Trophoblast cell (in vitro differentiated cells and primary cell): ENCODE measurements at places on chromosomes 1 and 21.

DNA sequence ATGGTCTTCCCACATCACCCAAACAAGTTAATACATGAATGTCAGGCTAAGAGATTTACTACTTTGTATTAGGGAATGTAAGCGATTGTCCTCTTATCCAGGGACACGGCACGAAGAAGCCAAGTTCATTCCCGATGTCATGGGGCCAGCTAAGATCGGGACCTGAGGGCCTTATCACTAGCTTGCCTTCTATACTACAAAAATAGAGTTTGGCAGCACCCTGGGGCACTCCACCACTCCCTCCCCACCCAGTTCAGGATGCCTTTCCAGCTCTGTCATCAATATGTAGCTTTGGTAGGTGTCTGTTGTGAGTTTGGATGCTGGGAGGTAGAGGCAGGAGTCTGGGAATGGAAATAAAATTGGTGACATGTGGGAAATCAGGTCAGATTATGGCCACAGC, 197.5 kb downstream of the ATG4C start:
- no peak for DNase-seq
- no peak overlapping the region for H3K27ac ChIP-seq
- H3K4me3 ChIP-seq = no peak overlapping the region
- no peaks in the 10 kb centered on the region for H3K27me3 ChIP-seq
- no peaks in the 10 kb centered on the region for H3K4me1 ChIP-seq

DNA sequence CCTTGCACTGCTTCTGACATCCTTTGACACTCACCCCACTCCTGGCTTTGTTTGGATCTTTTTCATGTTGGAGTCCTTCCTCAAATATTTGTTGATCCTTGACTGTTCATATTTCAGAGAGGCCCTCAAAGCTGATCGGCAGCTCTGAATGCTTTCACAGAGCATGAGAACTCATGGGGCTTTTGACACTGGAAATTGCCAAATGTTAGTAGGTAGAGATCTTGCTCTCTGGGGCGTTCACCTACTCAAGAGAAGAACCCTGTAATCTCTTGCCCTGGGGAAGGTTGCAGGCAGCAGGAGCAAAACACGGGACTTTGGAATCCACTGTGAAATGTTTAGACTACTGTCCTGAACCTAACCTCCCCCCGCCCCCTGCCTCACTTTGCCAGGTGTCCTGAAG, 67.4 kb upstream of the STUM start:
- no peaks in the 10 kb centered on the region for H3K4me1 ChIP-seq
- H3K27ac ChIP-seq = no peak overlapping the region
- H3K4me3 ChIP-seq = no peak overlapping the region

DNA sequence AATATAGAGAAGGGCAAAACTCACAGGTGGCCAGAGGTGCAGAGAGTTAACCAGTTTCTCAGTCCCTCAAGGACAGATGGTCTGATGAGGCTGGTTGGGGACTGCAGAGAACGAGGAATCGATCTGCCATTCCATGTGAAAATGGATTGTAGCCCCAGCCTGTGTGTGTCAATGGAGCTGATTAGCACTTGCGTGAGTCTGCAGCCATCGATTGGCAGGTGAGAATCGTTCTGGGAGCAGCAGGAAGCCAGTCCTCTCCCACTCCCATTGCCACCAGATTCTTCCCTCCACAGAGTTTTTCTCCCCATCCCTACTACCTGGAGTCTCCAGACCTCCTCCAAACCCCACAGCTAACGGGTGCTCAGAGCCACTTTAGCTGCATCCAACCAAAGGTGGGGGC, 18.3 kb upstream of the PSMB2 start:
- DNase-seq = no peak
- no peak overlapping the region for H3K4me3 ChIP-seq
- H3K36me3 ChIP-seq = no peaks in the 10 kb centered on the region
- no peaks in the 10 kb centered on the region for H3K4me1 ChIP-seq

- DNase-seq = no peak
- H3K4me1 ChIP-seq = no peaks in the 10 kb centered on the region
- no peaks in the 10 kb centered on the region for H3K27me3 ChIP-seq
- no peak overlapping the region for H3K27ac ChIP-seq
- no peak overlapping the region for H3K4me3 ChIP-seq
Measured at GRCh38 chr1:31501505-31501904, 74.8 kb upstream of the TINAGL1 start.
